ENCODE measurements at places on chromosomes 1 and 21. TPM values are rescaled to one million over a fixed set of nuclear protein-coding genes. Genes with fewer than 3 reads are reported as not detected.

CNIH3 gene
- polyA plus RNA-seq = 0.70 TPM

LINGO4 gene
- not detected for polyA plus RNA-seq

FAM3B gene
- 0.04 TPM for polyA plus RNA-seq

CELF3 gene
- polyA plus RNA-seq = not detected

DAB1 gene
- polyA plus RNA-seq = not detected

RHCE gene
- 8.3 TPM for polyA plus RNA-seq

PTPN22 gene
- polyA plus RNA-seq = 0.95 TPM

KMO gene
- 0.04 TPM for polyA plus RNA-seq

MYBPH gene
- not detected for polyA plus RNA-seq

OR2L13 gene
- not detected for polyA plus RNA-seq

TMEM51 gene
- 0.62 TPM for polyA plus RNA-seq
